ENCODE measurements at places on chromosomes 12 and 14.

- no peak for DNase-seq
Observed at GRCh38 chr12:40769846-40770245, 77.6 kb downstream of the CNTN1 start.

- peak; percentile 4 for DNase-seq
Observed at GRCh38 chr14:75196468-75196867, 20.1 kb upstream of the TMED10 start.

DNA sequence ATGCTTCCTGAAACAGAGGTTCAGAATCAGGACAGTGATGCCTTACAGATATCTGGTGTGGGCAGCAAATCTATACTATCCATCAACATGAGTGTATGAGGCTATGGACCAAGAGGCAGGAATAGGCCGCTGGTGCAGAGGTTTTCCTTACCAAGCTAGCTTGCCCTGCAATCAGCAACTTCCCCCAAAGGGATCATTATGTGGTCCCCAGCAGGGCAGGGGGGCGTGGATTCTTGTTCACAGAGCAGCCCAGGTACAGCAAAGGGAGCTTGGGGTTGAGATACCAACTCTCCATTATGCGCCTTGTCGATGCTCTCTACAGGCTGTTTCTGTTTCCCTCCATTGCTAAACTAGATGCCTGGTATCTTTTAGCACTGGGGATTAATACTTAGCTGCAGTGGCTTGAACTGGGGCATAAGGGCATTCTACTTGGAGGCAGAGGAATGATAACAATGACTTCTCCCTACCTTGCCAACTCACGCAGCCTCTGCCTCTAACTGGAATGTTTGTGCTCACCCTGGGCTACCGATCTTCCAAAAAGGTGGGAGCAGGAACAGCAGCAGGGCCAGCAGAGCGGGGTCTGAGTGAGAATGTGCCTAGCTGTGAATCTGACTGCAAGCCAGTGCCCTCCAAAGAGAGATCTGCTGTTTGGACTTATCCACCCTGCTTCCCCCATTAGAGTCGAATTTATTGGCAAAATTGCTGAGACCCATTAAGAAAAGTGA lies 10.3 kb upstream of the KRT1 start:
- no peak for DNase-seq

- DNase-seq: no peak
Observed at GRCh38 chr12:28223025-28223554, 32.8 kb downstream of the CCDC91 start.

- no peak for DNase-seq
Observed at GRCh38 chr12:63440048-63440447, 228.2 kb downstream of the DPY19L2 start.

- no peak for DNase-seq
Observed at GRCh38 chr12:66240096-66240820, 51.2 kb downstream of the IRAK3 start.

- no peak for DNase-seq
Observed at GRCh38 chr14:52338051-52338681, 24.1 kb downstream of the PTGER2 start.

DNA sequence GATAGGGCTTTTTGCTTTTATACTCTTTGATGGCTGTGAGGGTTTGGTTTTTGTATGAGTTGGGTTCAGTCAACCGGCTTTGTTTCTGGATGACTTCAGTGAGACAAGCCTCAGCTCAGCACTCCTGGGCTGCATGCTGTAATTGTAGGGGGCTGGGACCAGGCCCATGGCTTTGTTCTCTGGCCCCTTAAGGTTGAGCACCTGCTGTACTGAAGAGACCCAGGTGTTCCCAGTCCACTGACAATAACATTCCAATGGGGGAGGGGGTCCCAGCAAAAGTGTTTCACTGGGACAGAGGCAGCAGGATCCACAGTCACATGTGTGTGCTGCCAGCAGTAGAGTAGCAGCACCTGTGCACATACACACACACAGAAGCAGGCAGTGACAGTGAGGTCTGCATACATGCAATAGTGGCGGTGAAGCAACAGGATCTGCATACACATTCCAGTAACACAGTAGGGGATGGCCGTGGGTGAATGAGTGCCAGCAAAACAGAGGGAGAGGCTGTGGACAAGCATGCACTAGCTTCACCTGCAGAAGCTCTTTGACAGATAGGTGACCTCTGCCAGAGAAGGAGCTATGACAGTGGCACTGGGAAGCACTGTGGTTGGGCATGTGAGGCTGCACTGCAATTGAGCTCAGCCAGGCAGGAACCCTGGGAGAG lies 240.4 kb downstream of the ASCL1 start:
- DNase-seq: no peak

- DNase-seq: no peak
Observed at GRCh38 chr14:20194101-20194500, 3.4 kb downstream of the OR11G2 start.

- DNase-seq: no peak
Observed at GRCh38 chr14:103139132-103140025, 16.1 kb downstream of the TNFAIP2 start.

DNA sequence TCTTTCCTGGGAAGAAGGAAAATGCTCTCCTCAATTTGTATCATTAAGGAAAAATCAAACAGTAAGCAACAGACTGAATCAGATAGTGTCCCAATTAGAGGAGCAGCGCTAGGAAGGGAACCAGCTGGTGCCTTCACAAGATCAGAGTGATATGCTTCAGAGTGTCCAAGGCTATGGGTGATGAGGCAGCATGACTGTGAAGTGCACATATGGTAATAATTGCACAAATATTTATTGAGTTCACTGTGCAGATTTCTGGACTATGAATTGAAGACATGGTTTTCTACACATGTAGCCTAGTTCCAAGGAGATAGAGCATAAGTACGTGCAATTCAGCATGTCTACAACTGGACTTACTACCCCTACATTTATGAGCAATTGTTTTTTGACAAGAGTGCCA lies 78.8 kb upstream of the EVL start:
- no peak for DNase-seq

- DNase-seq: no peak
Observed at GRCh38 chr12:68850390-68850789, 42.4 kb downstream of the MDM2 start.

GRCh38 chr14:74610866-74611649 lies 979 bp downstream of the LTBP2 start:
- DNase-seq: no peak

DNA sequence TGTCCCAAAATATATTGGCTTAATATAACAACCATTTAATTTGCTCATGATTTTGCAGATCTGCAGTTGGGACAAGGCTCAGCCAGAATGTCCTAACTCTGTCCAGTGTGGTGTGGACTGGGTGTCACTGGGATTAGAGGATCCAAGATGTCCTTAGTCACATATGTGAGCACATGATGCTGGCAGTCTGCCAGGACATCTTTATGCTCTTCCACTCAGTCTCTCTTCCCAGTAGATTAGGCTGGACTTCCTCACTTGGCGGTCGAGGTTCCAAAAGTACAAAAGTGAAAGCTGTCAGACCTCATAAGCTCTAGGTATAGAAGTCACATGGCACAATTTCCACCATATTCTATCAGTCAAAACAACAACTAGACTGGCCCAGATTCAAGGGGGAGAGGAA lies 167.9 kb upstream of the NTF3 start:
- no peak for DNase-seq

DNA sequence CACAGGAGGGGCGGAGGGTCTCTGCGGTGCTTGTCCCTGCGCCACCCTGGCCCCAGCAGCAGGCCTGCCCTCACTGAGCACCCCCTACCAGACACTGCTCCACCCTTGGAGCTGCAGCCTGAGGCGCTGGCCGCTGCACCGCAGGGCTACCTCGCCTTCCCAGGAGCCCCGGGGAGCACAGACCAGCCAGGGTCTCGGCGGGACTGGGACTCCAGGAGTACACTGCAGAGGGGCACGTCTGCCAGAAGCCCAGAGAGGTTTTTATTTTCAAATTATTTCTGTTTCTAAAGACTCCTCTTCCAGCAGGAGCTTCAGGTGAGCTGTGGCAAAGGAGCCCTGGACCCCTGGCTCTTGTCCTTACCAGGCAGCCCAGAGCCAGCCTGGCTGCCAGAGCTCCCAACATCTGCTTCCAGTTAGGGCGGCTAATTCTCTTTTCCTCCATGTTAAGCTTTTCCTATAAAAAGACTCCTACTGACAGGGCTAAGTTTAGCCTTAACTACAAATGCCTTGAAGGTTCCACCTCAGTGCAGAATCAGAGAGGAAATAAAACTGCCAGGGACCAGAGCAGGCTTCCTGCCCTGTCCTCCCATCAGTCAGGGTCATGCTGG lies 26.4 kb downstream of the DEGS2 start:
- no peak for DNase-seq

DNA sequence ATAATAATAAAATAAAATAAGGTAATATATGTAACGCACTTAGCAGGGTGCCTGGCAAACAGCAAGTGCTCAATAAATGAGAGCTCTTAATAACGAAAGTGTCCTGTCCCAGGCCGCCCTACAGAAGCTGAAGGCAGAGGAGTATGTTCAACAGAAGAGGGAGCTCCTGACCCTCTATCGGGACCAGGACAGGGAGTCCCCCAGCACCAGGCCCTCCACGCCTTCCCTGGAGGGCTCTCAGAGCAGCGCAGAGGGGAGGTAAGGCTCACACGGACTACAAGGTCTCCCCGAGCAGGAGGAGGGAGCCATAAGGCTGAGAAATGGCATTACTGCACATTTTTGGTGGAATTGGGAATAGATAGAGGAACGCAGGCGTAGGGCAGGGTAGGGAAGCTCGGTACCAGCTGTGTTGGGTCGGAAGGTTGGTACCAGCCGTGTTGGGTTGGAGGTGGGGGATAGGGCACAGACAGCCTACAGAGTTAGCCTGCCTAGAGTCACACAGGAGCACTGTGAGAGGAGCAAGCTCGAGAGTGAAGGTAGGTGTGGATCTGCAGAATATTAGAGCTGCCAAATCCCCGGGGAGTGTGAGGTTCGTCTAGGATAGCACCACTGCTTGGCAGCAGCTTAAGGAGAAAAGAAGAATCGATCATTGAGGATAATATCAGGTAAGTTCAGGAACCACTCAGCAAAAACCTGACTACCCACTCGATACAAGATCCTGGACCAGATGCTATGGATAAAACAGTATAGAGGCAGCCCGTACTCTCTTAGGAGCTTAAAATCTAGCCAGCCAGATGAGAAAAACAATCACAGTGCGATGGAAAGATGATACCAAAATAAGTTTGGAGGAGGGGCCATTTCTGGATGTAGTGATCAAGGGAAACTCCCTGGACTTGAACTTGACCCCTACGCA lies 15.3 kb downstream of the TNFRSF1A start:
- DNase-seq: peak; percentile 51

DNA sequence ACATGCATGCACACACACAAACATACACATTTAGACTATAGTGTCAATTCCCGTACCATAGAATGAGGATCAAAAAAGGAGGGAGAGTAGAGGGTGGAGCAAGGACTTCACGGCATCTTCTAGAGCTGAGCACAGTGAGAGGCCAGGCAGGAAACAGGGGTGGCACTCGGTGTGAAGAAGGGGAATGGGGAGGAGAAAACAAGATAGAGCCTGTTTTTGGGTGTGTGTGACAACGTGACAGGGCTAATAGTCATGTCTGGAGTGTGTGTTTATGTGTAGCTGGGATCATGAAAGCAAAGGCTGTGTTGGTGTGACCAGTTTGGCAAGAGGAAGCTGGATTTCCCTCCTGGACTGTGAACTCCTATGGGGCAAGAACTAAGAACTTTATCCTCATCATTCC lies 9.9 kb upstream of the ACVR1B start:
- DNase-seq: no peak

- DNase-seq: no peak
Observed at GRCh38 chr12:6818645-6819044, 3.0 kb upstream of the GPR162 start.

GRCh38 chr12:26054383-26054782 lies 70.5 kb downstream of the BHLHE41 start:
- DNase-seq: no peak

GRCh38 chr14:23245282-23245681 lies 7.5 kb downstream of the RNF212B start:
- no peak for DNase-seq

DNA sequence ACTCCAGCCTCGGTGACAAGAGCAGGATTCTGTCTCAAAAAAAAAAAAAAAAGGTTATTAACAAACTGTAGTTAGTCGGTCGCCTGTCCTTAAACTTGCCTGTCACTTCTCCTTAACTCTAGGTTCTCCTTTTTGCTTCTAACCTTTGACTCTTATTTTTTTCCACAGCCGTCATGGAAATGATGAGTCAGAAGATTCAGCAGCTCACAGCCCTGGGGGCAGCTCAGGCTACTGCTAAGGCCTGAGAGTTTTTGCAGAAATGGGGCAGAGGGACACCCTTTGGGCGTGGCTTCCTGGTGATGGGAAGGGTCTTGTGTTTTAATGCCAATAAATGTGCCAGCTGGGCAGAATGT lies 418 bp upstream of the MYG1 start:
- DNase-seq: no peak

GRCh38 chr12:32489070-32489469 lies 89.7 kb downstream of the FGD4 start:
- DNase-seq: no peak

- DNase-seq: no peak
Observed at GRCh38 chr14:93629643-93630042, 158.6 kb downstream of the PRIMA1 start.

- no peak for DNase-seq
Observed at GRCh38 chr12:2733493-2734355, 61.0 kb upstream of the FKBP4 start.

DNA sequence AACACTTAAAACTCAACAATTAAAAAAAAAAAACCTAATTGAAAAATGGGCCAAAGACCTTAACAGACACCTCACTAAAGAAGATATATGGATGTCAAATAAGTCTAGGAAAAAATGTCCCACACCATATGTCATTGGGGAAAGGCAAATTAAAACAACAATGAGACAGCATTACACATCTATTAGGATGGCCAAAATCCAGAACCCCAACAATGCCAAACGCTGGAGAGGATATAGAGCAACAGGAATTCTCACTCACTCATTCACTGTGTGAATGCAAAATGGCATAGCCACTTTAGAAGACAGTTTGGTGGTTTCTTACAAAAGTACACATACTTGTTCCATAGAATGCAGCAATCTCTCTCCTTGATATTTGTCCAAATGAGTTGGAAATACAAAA lies 173.7 kb downstream of the SLC25A21 start:
- DNase-seq: no peak

DNA sequence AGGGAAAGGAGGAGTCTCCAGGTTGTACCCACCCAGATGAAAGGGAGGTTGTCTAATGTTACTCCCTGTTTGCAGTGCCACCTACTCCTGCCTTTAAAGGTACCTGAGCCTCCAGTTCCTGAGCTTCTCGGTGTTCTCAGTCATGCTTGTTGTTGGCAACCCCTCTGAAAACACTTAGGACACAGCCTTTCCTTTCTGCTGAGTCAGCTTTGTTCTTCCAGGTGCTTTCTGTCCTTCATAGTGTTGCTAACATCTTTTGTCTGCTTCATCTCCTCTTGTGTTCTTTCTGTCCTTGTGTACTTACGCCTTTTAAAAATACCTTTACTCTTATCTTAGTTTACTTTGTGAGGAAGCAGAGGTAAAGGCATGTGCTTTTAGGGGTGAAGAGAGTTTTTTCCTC lies 97.0 kb upstream of the NEDD1 start:
- no peak for DNase-seq

- peak; percentile 76 for DNase-seq
Observed at GRCh38 chr12:108563136-108563803, 874 bp downstream of the ISCU start.

GRCh38 chr12:122688291-122688690 lies 14.9 kb downstream of the HCAR2 start:
- no peak for DNase-seq

- DNase-seq: no peak
Observed at GRCh38 chr12:46472893-46473633, 100.5 kb upstream of the SLC38A2 start.

- no peak for DNase-seq
Observed at GRCh38 chr12:10218021-10218420, 5.3 kb downstream of the GABARAPL1 start.

GRCh38 chr12:8605057-8605456 lies 7.6 kb downstream of the AICDA start:
- DNase-seq: no peak

- no peak for DNase-seq
Observed at GRCh38 chr14:91315844-91316267, 71.4 kb upstream of the GPR68 start.
